ENCODE measurements at places on chromosomes 6 and 20.

GRCh38 chr20:49724408-49725223 lies 10.9 kb upstream of the B4GALT5 start:
- no peak for DNase-seq

DNA sequence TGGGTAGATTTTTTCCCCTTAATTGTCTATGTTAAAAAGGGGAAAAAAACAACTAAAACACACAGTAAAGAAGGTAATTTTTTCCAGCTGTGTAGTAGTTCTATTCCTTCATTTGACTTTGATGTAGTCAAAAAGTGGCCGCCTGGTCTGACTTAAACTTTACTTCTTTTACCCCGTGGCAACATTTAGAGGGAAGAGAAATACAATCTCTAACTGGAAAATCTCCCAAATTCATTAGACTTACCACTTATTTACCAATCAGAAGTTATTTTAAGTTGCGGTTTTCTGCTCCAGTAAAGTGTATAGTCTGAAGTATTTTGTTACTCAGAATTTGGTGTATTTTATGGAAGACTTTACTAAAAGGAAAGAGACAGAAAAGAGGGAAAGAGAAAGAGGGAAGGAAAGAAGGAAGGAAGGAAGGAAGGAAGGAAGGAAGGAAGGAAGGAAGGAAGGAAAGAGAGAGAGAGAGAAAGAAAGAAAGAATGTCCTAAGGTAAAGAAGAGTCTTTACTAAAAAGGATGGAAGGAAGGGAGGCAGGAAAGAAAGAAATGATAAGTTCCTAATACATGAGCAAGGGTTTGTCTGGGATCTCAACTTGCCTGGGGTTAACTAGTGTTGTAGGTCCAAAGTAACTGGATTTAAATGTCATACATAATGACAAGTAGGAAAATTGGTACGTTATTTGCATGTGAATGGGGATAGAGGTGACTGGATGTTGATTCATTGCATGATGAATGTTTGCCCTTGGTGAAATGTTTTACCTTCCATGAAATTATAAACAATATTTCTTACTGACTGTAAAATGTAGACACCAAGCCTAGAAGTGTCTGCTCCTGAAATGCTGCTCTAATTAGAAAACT lies 135.1 kb downstream of the SAMD5 start:
- no peak for DNase-seq

DNA sequence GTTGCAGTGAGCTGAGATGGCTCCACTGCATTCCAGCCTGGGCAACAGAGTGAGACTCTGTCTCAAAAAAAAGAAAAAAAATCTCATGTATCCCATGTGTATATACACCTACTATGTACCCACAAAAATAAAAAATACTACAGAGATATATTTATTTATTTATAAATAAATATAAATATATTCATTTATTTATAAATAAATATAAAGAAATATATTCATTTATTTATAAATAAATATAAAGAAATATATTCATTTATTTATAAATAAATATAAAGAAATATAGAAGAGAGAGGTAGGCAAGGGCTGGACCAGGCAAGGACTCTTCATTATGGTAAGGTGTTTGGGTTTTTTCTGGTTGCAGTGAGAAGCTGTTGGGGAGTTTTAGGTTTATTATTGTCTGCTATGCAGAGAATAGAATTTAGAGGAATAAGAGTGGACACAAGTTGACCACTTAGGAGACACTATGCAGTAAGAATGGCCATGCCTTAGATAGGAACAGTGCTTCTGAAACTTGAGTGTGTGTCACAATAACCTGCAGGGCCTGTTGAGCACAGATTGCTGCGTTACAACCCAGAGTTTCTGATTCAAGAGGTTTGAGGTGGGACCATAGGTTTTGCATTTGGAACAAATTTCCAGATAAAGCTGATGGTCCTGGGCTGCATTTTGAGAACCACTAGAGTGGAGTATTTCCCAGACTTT lies 254.2 kb downstream of the EYA4 start:
- DNase-seq, result no peak

GRCh38 chr6:82268301-82268846 lies 20.8 kb upstream of the IBTK start:
- no peak for DNase-seq

- DNase-seq, result no peak
Measured at GRCh38 chr6:42627044-42627443, 63.2 kb downstream of the UBR2 start.

DNA sequence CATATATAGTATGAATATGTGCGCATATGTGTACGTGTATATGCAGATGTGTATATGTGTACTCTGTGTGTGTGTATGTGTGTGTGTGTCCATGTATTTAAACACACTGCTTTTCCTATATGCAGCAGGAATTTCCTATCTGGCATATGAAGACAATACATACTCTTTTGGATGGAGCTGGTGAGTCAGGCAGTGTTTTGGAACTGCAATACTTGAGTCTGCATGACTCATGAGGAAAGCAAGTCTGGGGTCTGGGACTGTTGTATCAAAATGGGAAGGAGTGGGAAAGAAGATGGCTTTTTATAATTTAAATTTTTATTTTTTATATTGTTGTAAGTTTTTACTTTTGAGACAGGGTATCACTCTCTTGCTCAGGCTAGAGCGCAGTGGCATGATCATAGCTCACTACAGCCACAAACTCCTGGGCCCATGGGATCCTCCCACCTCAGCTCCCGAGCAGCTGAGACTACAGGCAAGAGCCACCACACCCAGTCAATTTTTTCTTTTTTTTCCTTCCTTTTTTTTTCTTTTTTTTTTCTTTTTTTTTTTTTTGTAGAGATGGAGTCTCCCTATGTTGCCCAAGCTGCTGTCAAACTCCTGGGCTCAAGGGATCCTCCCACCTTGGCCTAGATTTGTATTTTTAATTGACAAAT lies 72.2 kb downstream of the ATXN1 start:
- no peak for DNase-seq

DNA sequence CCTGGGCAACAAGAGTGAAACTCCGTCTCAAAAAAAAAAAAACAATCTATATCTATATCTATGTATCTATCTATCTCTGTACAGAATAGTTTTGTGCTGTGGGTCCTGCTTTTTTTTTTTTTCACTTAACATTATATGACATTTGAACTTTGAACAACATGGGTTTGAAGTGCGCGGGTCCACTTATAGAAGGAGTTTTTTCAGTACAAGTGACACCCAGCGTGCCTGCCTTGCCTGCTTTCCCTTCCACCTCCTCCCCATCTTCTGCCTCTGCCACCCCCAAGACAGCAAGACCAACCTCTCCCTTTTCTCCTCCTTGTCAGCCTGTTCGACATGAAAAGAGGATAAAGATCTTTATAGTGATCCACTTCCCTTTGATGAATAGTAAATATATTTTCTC lies 102.2 kb upstream of the KCNG1 start:
- no peak for DNase-seq

DNA sequence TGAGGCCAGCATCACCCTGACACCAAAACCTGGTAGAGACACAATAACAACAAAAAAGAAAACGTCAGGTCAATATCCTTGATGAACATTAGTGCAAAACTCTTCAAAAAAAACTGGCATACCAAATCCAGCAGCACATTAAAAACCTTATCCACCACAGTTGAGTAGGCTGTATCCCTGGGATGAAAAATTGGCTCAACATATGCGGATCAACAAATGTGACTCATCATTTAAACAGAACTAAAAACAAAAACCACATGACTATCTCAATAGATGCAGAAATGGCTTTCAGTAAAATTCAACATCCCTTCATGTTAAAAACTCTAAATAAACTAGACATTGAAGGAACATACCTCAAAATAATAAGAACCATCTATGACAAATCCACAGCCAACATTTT lies 59.6 kb upstream of the PHIP start:
- DNase-seq, result no peak

- DNase-seq, result no peak
Measured at GRCh38 chr6:29696147-29697125, 15.5 kb upstream of the ZFP57 start.

- no peak for DNase-seq
Measured at GRCh38 chr6:168956141-168956838, 297.4 kb downstream of the THBS2 start.

GRCh38 chr20:43746344-43747137 lies 19.7 kb upstream of the GTSF1L start:
- DNase-seq, result no peak

DNA sequence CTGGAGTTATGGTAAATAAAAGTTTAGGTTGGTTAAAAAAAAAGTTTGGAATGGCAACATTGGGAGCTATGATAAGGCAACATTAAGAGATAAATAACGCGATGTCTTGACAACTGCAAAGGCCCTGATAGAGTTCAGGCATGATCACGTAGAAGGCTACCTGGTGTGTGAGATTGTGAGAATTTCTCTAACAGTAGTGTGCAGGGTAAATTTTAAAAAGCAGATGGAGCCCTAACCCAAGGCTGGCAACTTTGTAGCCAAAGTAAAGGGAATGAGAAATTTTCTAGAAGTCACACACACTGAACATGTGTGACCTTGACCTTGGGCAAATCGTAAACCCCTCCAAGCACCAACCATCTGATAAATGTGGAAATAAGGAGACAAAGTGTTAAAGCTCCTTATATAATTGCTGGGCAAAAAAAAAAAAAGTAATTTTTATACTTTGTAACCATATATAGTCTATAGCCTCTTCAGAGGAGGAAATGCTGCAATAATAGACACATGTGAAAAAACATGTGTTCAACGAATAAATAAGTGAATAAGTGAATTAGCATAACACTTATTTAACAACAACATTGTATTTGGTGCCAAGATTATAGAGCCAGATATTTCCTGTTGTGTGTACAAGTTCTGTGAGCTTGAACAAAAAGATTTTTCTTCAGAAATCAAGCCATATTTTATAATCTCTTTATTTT lies 18.2 kb downstream of the KCNQ5 start:
- DNase-seq, result no peak

DNA sequence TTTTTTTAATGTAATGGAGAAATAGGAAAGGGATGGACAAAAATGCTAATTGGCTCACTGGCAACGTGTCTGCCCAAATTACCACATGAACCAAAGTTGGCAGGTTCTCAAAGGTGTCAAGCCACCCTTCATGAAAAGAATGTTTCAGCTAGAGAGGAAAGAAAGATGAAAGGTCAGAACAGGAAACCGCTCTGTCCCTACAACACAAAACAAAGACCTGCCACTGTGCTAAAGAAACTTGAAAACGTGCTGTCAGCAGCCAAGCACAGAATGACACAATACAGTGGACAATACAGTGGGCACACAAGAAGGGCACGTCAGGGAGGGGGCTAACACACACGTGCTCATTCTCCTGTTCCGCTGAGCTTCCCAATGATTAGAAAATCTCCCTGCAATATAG lies 4.9 kb downstream of the PREP start:
- DNase-seq, result no peak

GRCh38 chr6:31969712-31970603 lies 2.0 kb downstream of the DXO start:
- DNase-seq, result no peak

GRCh38 chr20:12961725-12962124 lies 47.0 kb upstream of the SPTLC3 start:
- DNase-seq, result no peak

DNA sequence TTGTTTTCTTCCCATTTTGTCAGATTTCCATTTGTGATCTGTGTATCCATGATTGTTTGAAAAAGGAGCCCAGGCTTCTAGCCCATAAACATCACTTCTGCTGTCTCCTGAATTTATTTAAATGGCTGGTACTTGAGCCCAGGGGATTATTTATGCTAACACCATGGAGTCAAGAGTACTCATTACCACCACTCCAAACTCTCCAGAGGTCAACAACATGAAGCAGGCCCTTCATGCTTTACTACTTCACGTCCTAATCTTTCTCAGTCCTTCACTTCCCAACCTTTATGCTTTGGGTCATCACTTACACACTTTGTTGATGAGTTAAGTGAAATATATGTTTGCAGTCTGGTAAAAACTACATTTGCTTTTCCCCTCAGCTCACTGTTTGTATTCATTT lies 247.8 kb downstream of the BMP2 start:
- DNase-seq, result no peak

DNA sequence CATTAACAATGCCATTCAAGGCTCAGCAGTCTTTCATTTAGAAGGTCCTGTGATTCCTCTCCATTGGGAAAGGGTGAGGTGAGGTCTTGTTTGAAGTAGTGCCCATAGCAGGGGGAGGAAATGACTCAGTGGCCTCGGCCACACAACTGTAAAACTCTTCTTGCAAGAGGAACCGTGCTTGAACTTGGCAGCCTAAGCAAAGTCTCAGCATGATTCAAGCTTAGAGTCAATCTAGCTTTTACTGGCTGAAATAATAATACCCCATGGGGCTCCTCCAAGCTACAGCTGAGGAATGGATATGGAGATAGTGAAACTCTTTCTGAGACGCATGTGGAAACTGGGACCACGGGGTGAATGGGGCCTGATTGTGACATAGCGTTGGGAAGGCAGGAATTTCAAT lies 428.2 kb downstream of the BMP2 start:
- DNase-seq, result no peak

DNA sequence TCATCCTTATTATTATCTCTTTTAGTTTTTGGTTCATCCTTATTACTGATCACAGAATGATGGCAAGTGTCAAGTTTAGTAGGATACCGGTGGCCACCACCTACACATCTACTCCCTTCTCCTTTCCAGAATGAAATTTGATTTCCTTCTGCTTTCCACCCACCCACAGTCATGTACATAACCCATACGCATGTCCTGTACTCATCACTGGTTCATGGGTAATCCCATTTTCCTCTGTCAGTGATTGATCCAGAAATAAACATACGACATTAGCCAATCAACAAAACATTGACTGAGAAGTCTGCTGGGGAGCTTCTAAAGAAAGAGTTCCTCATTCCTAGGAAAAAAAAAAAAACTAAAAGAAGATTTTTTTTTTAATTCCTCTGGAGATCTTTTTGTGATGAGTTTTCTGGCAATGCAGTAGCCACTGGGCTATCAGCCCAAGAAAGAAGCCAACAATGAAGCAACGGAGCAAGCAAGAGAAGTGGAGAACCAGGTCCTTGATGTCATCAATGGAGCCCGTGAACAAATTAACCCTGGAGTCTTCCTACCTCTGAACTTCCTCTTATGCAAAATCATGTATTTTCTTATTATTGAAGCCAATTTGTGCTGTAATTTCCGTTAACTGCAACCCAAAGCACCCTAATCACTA lies 127.8 kb downstream of the TASP1 start:
- no peak for DNase-seq

GRCh38 chr6:139828751-139829519 lies 454.5 kb upstream of the CITED2 start:
- DNase-seq, result no peak

DNA sequence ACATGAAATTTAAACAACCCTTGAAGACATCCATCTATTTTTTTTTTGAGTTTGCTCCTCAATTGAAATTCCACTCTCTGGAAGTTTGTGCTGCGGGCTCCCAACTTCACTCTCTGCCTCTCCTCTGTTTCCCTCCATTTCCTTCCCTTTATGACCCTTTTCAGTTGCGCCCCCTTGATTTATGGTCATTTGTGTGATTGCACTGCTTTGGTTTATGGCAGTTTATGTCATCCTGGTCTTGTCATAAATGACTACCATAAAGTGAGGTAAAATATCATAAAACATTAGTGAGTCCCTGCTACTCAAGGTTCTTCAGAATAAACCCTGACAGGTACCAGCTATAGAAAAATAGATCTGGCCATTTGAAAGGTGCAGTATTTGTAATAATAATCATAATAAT lies 348.3 kb upstream of the ZFP64 start:
- no peak for DNase-seq

All from stimulated activated CD4-positive, alpha-beta T cell treated with anti-CD3 and anti-CD28 coated beads, Interleukin-1b, Interleukin-23, amount 100 ng/mL, for 1 hour (primary cell).